Activated CD8-positive, alpha-beta memory T cell treated with anti-CD3 and anti-CD28 coated beads, Interleukin-2, amount 10 ng/mL, durations not matched to agents 7 days and 5 days (primary cell): ENCODE measurements at places on chromosomes 7 and 10. TPM values are rescaled to one million over a fixed set of nuclear protein-coding genes. Genes with fewer than 3 reads are reported as not detected.

DNA sequence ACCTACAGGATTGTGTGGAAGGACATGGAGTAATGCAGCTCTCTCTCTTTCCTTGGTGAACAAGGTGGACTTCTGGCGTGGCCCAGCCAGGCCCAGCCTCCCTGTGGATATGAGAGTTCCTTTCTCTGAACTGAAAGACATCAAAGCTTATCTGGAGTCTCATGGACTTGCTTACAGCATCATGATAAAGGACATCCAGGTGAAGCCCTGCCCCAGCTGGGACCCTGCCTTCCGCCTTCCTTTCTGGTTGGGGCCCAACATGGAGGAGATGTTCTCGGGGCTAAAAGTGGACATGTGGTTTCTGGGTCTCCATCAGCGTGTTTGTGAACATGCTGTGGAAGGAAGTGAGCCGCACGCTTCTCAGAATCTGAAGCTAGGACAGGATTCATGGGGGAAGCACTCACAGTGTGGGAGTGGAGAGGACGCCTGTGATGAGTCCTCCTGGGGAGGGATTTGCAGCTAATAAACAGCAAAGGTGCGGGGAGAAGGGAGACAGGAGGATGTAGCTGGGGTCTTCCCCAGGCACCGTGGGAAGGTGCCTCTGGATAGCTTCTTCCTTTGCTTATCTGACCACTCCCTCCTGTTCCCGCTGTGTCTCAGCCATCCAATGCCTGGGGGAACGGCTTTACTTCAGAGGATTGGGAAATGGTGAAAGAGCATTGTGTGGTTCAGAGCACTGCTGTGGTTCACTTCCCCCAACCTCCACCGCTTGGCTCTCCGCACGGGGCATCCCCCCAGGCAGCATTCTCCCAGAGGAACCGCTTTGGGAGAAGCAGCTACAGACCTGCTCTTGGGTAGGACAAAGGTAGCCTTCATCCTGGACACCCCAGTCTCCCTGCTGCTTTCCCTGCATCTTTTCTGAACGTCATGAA lies 5.5 kb downstream of the CPA5 start:
- no peak for DNase-seq
- H3K4me1 ChIP-seq = peaks cover 16% of the 10 kb centered on the region
- no peak overlapping the region for H3K4me3 ChIP-seq
- H3K27ac ChIP-seq = no peak overlapping the region
- H3K27me3 ChIP-seq = peaks cover 10% of the 10 kb centered on the region
- no peaks in the 10 kb centered on the region for H3K36me3 ChIP-seq

DNA sequence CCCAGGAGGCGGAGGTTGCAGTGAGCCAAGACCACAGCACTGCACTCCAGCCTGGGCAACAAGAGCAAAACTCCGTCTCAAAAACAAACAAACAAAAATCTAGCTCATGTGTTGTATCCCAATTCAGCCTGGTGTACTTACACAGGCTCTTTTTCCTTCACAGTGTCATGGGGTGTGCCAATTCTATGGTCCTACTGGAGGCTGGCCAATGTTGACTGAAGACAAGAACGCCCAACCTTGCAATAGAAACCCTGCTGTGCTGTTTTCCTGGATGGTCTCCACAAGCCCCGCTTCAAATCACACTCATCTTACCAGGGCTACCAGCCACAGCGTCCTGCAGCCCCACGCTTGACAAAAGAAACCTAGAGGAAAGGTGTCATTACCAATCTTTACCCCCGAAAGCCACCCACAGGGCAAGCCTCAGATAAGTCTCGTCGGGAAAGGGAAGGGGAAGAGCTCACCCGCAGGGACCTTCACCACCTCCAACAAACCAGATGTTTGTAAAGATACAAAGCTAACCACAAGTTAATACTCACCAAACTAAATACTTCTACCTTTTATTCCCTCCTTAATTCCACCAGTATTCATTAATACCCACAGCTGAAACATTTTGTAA lies 64.8 kb downstream of the TNS3 start:
- no peak for DNase-seq
- no peak overlapping the region for H3K27ac ChIP-seq
- H3K4me3 ChIP-seq = no peak overlapping the region
- H3K36me3 ChIP-seq = no peaks in the 10 kb centered on the region
- no peaks in the 10 kb centered on the region for H3K4me1 ChIP-seq
- no peaks in the 10 kb centered on the region for H3K27me3 ChIP-seq

Gene GNGT1
- total RNA-seq = not detected

Gene TUBAL3
- total RNA-seq = not detected

- H3K4me3 ChIP-seq = no peak overlapping the region
- no peak overlapping the region for H3K27ac ChIP-seq
- DNase-seq = no peak
- H3K36me3 ChIP-seq = no peaks in the 10 kb centered on the region
Observed at GRCh38 chr7:138089080-138089901, 13.0 kb downstream of the AKR1D1 start.

GRCh38 chr10:117425974-117426566 lies 50.8 kb upstream of the PDZD8 start:
- no peaks in the 10 kb centered on the region for H3K36me3 ChIP-seq
- H3K4me1 ChIP-seq = no peaks in the 10 kb centered on the region
- no peak overlapping the region for H3K4me3 ChIP-seq
- no peak overlapping the region for H3K27ac ChIP-seq
- H3K27me3 ChIP-seq = peaks cover 2% of the 10 kb centered on the region
- no peak for DNase-seq
